NCI-H1930 (cell line): ENCODE measurements at places on chromosomes 3 and 15.

DNA sequence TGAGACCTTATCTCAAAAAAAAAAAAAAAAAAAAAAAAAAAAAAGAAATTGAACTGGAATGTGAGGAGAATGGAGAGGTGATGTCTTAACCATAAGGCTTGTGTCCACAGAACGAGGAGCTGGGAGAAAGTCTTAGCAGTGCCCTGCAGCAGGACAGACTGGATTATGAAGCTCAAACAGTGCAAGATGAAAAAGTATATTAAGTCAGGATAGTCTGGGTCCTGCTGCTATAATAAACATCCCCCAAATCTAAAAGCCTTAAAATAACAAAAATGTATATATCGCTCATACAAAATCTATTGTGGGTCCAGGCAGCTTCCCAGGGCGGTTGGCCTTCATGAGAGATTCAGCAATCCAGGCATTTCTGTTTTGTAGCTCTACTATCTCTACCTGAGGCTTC, 175.5 kb downstream of the RAB11A start:
- DNase-seq = no peak

- DNase-seq = no peak
These were observed 72.7 kb downstream of the HMG20A start for GRCh38 chr15:77493324-77493907.

GRCh38 chr3:135516143-135516542, 449.4 kb upstream of the PPP2R3A start:
- no peak for DNase-seq

- no peak for DNase-seq
These were observed 127.9 kb downstream of the SLC25A26 start for GRCh38 chr3:66348704-66349103.

DNA sequence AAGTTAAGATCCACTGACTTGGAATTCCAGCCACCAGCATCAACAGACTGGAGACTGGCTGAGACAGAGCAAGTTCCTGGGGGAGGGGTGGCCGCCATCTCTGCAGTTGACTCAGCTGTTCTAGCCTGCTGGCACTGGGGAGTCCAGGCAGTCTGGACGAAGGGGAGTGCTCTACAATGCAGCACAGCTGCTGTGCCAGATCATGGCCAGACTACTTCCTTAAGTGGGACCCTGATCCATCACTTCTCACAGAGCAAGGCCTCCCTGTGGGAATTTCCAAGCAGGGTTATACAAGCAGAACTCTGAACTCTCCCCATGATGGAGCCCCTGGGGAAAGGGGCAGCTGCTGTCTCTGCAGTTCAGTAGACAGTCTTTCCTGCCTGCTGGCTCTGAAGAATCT, 35.2 kb downstream of the PYGO1 start:
- no peak for DNase-seq
